ENCODE measurements at places on chromosomes 3 and 15. TPM values are rescaled to one million over a fixed set of nuclear protein-coding genes. Genes with fewer than 3 reads are reported as not detected.

MAGEL2 gene
- not detected for total RNA-seq

ASB14 gene
- total RNA-seq: not detected

LINGO1 gene
- total RNA-seq: 0.16 TPM

CCDC50 gene
- 27.9 TPM for total RNA-seq

KCNMB2 gene
- total RNA-seq: not detected
